ENCODE measurements at places on chromosomes 2 and 18.

DNA sequence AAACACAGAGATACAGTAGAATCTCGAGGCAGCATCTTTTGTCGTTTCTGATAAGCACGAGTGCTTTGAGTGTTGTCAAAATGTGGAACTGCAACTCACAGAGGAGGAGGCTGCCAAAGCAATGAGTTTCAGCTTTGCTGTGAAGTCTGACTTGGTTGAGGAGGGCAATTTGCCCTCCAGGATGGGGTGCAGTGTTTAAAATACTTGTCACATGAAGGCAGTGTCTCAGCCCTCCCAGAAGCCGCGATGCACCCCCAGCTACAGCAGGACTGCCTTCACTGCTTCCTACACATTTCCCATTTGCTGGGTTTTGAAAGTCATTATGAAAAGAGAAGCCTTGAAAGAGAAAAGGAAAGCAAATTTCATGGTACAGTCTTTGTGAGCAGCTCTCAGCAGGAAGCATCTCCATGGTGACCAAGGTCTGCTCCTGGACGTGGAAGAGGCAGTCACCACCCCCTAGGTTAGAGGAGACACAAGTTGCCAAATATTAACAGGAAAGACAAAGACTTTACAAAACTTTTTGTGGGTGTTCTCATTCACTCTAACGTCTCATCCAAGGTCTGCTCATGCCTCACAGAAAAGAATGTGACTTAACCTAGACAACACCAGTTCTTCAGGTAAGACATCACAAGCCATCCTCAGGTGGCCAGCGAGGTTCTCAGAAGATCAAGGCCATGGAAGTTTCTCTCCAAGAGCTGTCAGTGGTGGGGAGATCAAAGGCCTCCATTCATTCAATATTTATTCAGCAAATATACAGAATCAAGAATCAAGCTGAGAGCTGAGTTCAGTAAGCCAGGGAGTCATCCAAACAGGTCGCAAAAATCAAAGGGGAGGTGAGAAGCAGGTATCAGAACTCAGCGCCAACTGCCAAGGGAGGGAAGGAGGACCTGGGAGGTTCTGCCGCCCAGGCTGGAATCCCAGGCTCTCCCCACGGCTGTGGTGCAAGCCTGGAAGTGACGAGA is 476.0 kb downstream of the EIPR1 start:
- no peak for DNase-seq

DNA sequence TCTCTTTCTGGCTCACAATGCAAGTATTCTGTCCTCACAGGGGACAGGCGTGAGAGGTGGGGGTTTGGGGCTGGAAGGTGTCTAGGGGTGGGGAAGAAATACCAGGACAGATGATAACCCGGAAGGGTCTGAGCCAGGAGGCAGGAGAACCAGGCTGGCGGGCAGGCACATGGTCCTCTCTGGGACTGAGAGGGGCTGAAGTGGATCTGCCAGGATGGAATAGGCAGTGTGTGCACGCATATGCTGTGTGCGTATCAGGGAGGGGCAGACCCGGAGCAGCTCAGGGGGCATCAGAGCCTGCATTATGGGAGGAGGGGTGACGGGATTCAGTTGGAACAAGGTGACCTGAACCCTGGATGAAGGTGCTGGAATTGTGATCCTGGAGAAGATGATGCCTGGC is 157.3 kb downstream of the DYSF start:
- no peak for DNase-seq

DNA sequence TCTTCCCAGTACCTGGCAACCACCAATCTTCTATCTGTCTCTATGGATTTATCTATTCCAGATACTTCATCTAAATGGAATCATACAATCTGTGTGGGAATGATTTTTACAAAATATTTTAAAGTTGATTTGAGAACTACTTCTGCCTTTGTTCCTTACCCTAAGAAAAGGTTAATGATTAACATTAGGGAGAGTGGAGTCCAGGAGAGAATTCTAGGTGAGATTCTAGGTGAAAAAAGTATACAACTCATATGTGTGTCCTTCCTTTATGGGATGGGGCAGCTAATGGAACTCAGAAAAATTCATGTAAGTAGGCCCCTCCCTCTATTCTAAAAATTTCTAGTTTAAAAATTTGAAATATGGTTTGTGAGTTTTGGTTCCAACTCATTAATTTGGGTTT is 35.9 kb upstream of the WDSUB1 start:
- DNase-seq: no peak

DNA sequence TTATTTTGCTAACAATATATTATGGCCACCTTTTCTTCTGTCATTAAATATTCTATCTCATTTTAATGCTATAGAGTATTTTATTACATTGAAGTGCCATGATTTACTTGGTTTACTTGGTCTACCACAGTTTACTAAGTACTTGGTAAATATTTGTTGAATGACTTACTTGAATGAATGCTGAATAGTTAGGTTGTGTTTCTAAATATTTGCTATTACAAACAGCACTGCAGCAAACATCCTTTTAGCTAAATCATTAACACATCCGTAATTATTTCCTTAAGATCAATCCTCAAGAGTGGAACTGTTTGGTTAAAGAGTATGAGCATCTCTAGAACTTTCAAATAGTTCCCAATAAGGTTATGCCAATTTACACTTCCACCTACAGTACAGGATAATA is 318.7 kb downstream of the MYCN start:
- DNase-seq: no peak

GRCh38 chr2:236286873-236287545 is 22.8 kb upstream of the ASB18 start:
- no peak for DNase-seq

- no peak for DNase-seq
Measured at GRCh38 chr2:150627526-150627925, 140.1 kb upstream of the RND3 start.
